ENCODE measurements at places on chromosomes 12 and 14.

DNA sequence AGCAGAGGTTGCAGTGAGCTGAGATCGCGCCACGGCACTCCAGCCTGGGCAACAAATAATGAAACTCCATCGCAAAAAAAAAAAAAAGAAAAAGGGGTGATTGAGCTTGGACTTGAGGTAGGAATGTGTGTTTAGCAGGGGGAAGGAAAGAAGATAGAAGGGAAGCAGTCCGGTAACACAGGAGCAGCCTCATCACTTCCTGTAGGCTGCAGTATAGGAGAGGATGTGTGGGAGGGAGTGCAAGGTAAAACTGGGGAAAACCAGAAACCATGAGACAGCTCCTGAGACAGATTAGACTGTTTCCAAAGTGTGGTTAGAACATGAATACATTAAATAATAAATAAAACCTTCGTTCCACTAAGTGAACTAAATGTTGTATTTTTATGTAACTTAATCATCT, 49.2 kb downstream of the FGD4 start:
- no peak overlapping the region for H3K27ac ChIP-seq
- H3K4me3 ChIP-seq = no peak overlapping the region

DNA sequence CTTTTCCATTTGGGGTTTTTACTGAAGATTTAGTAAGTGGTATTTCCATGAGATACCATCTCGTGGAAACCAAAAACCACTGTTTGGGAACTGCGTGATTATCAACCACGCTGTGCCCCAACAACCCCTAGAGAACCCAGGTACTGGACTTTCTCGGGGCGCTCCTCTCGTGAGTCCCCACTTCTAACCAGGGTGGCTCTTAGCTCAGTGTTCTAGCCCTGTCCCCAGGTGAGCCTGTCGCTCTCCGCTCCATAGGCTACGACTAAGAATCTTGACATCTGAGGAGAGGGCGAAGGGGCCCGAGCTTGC, 686 bp downstream of the MCRS1 start:
- H3K27me3 ChIP-seq = no peaks in the 10 kb centered on the region
- H3K4me3 ChIP-seq = peak overlapping the region; percentile 87
- peak overlapping the region; percentile 91 for H3K27ac ChIP-seq
- H3K4me1 ChIP-seq = peaks cover 20% of the 10 kb centered on the region

GRCh38 chr14:81276073-81277069, 55.6 kb upstream of the GTF2A1 start:
- H3K4me1 ChIP-seq = peaks cover 15% of the 10 kb centered on the region
- peak; percentile 81 for DNase-seq
- H3K27me3 ChIP-seq = no peaks in the 10 kb centered on the region
- no peak overlapping the region for H3K27ac ChIP-seq

DNA sequence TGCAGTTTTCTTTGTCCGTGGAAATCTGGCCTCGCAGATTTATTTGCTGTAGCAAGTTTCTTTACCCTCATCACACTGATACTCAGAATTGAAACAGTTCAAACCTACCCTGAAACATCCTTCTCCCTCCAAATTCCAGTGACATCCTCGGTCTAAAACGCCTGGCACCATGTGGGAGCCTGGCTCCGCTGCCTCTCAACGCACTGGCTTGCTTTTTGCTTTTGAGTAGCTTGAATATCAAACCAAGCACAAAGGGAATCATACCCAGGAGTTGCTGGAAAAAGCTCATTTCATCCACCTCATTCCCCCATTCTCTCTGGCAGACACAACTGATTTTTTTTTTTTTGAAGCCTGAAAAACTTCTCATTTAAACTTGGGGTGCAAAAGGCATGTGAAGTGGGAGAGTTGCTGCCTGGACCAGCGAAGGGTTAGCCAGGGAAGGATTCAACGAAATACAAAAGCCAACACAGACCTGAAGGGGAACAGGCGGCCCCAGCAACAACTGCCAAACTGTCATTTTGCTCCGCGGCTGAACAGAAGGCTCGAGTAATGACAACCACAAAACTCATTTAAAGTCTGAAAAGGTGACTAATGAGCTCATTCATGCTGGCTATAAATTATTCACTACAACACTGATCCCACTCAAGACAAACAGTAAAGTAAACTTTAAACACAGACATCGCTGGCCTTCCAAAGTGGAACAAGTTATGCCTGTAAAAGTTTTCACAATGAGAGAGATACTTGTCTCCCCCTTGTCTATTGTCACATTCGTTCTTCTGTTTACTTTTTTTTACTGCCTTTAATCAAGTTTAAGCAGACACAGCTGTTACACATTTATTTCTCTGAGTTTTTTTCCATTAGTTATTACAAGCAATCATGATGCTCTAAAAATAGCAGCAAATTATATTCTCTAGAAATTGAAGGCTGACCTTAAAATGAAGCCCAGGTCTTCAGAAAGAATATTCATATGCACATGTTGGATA, 12.5 kb upstream of the FOXN3 start:
- H3K36me3 ChIP-seq = no peaks in the 10 kb centered on the region
- H3K4me1 ChIP-seq = peaks cover 15% of the 10 kb centered on the region
- peak overlapping the region; percentile 57 for H3K27ac ChIP-seq
- H3K4me3 ChIP-seq = no peak overlapping the region
- H3K27me3 ChIP-seq = no peaks in the 10 kb centered on the region

DNA sequence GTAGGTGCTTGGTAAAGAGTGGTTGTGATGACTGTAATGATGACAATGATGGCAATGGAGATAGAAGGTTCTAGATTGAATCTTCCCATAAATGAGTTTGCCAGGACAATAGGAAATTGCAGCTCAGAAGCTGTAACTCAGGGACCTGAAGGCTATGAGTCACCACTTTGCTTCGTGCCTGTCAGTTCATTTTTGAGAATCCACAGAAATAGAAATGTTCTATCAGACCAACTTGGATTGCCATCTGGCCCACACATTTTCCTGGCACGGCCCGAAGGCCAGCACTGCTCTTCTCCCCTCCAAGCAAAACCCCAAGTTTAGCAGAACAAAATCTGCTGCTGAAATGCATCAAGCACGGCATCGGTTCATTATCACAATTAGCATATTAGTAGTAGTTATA, 1127.0 kb downstream of the BCL11B start:
- H3K36me3 ChIP-seq = no peaks in the 10 kb centered on the region
- H3K27me3 ChIP-seq = no peaks in the 10 kb centered on the region
- no peak for DNase-seq
- H3K4me3 ChIP-seq = no peak overlapping the region
- H3K27ac ChIP-seq = no peak overlapping the region
